ENCODE measurements at places on chromosomes 4 and X. TPM values are rescaled to one million over a fixed set of nuclear protein-coding genes. Genes with fewer than 3 reads are reported as not detected.

Gene UGT2B11
- not detected for total RNA-seq

- no peak for DNase-seq
Measured at GRCh38 chr4:89639395-89639794, 197.6 kb downstream of the SNCA start.

DNA sequence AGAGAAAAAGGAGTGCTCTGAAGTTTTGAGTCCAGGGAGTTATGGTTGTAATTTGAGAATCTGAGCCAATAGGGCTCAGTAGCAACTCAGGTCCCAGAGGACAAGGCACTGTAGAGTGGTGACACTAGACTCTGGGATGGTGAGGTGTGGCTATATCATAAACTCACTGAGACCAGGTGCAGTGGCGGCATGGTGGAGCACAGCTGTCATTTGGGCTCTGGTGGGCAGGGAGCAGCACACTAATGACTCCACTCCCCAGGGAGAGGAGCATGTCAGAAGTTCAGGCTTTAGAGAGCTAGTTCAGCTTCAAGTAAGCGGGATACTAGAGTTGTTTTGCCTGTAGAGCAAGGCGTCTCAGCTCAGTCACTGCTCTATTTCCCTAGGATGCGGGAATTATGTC is 165.4 kb upstream of the USP38 start:
- DNase-seq = no peak

DNA sequence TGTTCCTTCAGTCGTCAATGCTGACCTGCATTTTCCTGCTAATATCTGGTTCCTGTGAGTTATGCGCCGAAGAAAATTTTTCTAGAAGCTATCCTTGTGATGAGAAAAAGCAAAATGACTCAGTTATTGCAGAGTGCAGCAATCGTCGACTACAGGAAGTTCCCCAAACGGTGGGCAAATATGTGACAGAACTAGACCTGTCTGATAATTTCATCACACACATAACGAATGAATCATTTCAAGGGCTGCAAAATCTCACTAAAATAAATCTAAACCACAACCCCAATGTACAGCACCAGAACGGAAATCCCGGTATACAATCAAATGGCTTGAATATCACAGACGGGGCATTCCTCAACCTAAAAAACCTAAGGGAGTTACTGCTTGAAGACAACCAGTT is 12.6 kb downstream of the TLR8 start:
- no peak for DNase-seq

- DNase-seq = no peak
Measured at GRCh38 chr4:6335040-6335590, 65.5 kb downstream of the WFS1 start.

GRCh38 chr4:141636082-141636770 is at the start of gene IL15:
Gene IL15, plus strand, starts transcription at chr4:141636583. Its CDS starts 82,882 bp downstream, at chr4:141719465.
- DNase-seq = no peak

DNA sequence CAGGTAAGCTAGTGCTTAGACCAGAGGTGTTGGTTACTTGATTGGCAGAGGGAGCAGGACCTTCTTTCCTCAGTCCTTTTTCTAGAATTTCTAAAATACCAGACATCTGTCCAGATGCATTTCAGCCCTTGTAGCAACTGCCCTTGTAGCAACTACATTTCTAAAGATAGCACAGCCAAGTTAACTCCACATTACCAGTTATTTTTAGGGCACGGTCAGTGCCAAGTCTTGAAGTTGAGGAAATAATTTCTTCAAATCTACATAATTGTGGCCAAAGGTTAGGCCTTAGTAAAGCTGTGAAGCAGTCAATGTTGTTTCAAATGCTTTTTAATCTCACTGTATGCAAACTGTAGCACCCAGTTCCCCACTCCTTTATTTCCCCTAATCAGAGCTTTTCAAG is 62.9 kb downstream of the MID1IP1 start:
- no peak for DNase-seq

DNA sequence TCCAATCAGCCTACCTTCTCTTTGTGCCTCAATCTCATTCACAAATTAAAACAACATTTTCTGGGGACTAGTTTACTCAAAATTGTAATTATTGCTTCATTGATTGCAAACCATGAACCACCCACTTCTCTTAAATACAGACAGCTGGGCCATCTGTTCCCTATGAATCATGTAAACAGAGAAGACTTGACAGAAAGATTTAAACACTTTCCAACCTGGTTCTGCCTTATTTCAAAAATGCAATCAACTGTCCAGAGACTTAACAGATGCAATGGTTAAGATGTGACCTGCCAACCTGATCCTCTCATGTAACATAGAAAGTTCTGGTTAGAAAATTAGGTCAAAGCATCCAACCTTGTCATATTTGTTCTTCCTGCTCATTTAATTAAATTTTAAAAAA is 20.8 kb upstream of the SERTM2 start:
- no peak for DNase-seq

Gene TMEM35A
- 5.4 TPM for total RNA-seq

Gene IGSF1
- 1.2 TPM for total RNA-seq

DNA sequence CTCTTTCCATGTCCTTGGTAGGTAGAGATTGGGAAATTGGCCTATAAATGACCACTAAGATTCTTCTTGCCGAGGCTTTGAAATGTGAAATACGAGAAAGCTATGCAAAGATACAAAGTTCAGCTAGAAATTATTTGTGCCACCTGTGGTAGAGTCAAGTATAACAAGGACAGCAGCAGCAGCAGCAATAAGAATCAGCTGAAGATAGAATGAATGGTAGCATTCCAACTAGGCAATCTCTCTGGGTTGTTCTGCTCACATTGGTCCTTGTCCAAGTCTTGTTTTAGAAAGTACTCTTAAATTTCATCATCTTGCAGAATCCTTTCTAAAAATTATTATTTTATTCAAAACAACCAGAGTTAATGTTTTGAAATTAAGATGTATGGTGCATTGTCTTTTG is 67.8 kb upstream of the PCDH10 start:
- DNase-seq = no peak

Gene DLG3
- total RNA-seq = 27.0 TPM

DNA sequence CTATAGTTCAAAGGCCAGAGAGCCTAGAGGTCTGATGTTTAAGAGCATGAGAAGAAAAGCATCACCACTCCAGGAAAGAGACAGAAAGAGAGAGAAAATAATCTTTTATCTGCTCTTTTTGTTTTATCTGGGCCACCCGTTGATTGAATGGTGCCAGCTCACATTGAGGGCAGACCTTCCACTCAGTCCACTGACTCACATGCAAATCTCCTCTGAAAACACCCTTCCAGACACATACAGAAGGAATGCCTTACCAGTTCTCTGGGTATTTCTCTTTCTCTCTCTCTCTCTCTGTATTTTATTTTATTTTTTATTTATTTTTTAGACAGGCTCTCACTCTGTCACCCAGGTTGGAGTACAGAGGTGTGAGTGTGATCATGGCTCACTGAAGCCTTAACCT is 252.5 kb downstream of the DTHD1 start:
- no peak for DNase-seq

Gene CHRNA9
- not detected for total RNA-seq

Gene MAGEA10
- not detected for total RNA-seq

DNA sequence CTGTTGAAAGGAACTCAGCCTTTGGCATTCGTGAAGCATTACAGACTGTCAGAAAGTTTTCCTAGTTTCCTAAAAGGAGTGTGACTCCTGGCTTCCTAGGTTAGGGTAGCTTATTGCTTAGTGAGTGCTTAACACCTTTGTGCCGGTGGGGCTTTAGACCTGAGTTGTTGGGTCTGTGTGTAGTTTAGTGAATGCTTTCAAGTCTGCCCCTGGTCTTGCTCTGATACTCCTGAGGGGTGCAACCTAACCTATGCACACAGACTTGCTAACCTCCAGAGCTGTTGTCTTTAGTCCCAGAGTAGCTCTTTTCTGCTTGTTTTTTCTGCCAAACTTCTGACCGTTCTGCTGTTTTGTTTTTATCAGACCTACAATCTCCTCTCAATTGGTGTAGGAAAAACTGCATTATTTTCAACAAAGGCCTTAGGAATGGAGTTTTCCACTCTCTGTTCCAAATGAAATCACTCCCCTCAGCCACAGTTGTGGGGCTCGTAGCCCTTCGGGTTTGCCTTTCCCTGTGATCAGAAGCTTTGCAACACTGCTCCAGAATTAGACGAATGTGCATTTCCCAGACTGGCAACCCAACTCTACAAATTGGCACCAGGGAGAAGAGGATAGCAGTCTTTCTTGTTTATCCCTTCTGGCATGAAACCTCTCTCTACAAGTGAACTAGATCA is 1399.1 kb upstream of the PCDH7 start:
- no peak for DNase-seq

Gene PPA2
- 118 TPM for total RNA-seq

- DNase-seq = no peak
Measured at GRCh38 chr4:25904748-25905082, 9.3 kb upstream of the SMIM20 start.

GRCh38 chr4:151675411-151675971 is 85.3 kb downstream of the GATB start:
- DNase-seq = no peak

Gene ITIH6
- not detected for total RNA-seq

GRCh38 chrX:53695946-53696549 is 9.5 kb upstream of the HUWE1 start:
- DNase-seq = no peak

Gene ZNF711
- total RNA-seq = 2.2 TPM

DNA sequence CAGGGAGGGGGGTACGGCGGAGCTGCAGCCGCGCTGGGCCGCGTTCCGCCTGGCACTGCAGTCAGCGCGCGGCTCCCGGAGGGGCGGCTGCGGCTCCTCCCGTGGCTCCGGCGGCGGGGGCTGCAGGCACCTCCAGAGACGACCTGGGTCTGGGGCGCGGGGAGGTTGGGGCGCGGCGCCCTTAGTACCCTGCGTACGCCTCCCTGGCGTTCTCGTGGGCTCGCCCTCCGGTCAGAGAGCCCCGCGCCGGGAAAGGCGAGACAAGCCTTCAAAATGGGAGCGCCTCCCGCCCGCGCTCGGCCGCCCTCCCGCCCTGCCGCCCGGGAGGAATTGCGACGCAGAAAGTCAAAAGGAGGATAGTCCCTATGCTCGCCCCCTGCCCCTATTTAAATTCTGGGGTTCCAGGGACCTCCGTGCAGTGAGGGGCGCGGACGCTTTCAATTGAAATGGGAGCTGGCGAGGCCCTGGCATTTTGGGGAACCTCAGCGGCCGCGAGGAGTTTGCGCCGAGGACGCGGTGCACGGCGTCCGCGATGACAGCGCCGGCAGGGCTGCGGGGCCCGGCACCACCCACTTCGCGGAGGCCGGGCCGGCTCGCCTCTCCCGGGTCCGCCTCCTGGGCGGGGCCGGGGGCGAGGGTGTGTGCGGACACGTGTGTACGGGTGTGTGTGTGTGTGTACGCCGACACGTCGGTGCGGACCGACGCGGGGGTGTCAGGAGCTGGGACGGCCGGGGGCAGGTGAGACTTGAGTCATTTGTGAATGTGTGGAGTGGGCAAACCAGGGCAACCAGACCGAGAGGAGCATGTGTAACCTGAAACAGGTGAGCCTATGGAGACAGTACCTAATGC is 544 bp downstream of the HERC3 start:
- no peak for DNase-seq

Gene PCDH18
- total RNA-seq = 32.9 TPM

DNA sequence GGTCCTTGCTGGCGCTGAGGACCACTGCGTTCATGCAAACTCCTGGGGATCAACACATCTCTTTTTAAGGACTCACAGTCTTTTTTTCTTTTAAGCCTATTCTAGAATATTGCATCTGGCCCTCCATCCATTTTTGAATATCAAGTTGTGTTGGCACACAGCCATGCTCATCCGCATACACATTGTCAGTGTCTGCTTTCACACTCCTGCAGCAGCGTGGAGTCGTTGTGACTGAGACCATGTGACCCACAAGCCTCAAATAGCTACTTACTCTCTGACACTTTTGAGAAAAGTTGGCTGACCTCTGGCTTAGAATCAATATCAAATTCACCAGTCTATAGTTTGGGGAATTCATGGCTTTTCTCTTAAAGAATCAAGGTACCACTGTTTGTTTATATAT is 191.8 kb upstream of the S100G start:
- no peak for DNase-seq

GRCh38 chr4:86706923-86707597 is 112.9 kb downstream of the PTPN13 start:
- DNase-seq = no peak

DNA sequence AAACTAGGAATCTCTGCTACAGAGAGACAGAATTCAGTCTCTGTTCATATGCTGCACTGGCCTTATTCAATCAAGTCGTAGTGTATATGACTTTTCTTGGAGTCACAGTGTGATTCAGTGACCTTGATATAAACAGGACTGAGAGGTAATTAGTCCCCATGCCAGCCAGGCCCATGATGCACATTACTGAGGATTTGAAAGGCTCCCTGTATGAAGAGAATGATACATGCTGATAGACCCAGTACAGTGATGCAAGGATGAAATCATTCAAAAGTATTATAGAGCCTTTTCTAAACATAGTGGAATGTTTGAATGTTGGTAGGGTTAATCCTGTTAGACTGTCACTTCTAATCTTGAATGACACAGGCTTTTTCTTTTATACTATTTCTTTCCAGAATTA is 34.1 kb downstream of the ANXA3 start:
- no peak for DNase-seq

Gene CD40LG
- total RNA-seq = not detected

GRCh38 chrX:14598330-14598729 is 69.0 kb downstream of the GLRA2 start:
- no peak for DNase-seq

DNA sequence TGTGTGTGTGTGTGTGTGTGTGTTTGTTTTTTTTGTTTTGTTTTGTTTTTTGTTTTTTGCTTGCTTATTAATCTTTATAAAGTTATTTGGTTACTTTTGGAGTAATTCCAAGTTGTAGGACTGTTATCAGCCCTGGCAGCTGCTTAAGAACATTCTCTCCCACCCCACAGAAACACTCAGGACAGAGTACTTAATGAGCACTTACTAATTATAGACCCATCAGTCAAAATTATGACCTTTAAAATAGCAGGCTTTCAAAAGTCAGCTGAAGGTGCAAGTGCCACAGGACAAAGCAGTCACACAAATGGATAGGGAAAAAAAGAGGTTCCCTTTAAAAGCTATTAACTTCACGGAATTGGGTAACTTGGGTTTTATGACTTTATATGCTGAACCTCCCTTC is 69.0 kb downstream of the BEND2 start:
- DNase-seq = no peak

Gene EXOC1L
- not detected for total RNA-seq

- DNase-seq = no peak
Measured at GRCh38 chr4:56971383-56971782, 6.0 kb downstream of the NOA1 start.

- DNase-seq = no peak
Measured at GRCh38 chr4:1379351-1379781, 26.9 kb downstream of the NKX1-1 start.

Gene GABRG1
- not detected for total RNA-seq

Measured in vagina (tissue), 2 donors.